ENCODE measurements at places on chromosomes 2 and 18. TPM values are rescaled to one million over a fixed set of nuclear protein-coding genes. Genes with fewer than 3 reads are reported as not detected.
A peak's percentile ranks its signal among the peaks of the same experiment; 100 is the strongest.

KHK gene
- total RNA-seq = 0.63 TPM

AGPS gene
- 66.7 TPM for total RNA-seq

DNA sequence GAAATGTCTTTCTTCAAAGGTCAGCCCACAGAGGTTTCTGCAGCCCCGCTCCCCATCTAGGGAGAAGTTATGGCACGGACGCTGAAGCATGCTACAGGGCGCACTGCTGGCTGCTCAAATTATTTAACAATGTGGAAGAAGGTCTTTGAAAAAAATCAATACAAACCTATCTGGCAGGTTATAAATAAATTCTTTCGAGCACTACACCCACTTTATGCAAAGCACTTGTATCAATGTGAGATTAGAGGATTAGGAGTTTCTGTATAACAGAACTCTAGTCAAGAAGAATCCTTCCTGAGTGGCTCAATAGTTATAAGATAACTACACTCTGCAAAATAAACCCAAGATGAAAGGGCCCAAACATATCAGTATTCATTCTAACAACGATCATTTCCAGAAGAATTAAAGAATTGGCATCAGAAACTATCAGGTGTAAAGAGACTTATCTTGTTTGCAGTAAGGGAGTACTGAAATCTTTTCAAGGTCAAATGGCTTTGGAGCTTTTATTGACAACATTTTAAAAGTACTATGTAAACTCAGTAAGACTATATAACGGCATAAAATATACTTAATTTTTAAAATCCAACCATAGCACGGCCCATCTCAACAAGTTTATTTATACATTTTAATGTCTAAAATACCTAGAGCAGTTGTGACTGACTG is 103.0 kb upstream of the DNMT3A start:
- DNase-seq = no peak

- DNase-seq = no peak
These were observed 91.0 kb downstream of the TMEM185B start for GRCh38 chr2:120132190-120132589.

DNA sequence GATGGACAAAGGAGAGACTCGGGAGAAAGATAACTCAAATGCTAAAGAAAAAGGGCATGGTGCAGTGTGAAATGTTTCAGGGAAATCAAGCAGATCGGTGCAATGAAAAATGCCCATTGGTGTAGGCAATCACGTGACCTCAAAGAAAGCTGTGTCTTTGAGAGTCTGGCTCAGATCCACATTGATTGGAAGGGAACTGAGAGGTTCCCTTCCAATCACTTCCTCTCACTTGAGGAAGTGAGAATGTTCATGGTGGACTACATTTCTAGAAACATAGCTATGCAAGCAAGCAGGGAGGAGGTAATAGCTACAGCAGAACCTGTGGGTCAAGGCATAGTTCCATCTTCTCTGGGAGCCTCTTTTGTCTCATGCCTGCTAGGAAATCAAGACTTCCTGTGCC is 187.4 kb downstream of the LPIN1 start:
- DNase-seq = no peak

DNA sequence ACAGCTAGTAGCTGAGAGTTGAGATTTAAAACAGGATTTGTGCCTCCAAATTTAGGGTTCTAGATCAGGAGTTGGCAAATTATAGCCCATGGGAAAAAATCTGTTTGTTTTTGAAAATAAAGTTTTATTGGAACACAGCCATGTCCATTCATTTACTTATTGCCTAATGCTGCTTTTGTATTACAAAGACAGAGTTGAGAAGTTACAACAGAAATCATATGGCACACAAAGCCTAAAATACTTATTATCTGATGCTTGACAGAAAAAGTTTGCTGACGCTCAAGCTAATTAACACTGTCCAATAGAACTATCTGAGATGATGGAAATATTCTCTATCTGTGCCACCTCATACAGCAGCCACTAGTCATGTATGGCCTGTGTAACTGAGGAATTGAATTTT is 229.1 kb upstream of the RASGRP3 start:
- DNase-seq = no peak

DNA sequence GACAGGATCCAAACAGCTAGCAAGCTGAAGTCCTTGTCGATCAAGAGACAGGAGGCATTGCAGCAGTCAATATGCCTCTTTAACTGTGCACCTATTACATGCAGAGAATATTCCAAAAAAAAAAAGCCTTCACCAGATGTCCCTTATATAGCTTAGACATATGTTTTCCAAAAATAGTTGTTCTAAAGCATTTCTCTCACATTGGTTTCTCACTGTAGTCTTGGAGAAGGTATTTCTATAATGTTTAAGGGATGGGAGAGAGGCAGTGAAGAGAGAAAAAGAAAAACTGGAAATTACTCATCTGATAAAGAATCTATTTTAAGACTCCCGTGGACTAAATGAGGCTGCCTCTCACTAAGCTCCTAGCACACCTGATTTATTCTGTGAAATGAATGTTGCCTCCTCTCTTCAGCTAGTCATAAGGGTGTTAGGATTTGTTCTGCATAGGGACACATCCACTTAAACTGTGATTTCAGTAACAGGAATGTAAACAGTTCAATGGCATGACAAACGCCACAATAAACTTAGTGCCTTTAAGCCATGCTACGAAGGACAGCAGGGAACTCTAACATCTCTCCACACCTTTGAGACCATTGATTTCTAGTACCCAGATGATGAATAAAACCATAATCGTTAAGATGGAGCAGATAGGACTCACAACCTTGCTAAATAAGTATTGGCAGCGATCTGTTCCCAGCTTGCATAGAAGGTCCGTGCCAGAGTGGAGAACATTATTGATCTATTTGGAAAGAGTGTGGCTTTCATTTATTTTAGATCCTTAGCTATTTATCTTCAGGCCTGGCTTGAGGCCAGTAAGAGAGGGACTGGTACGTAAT is 98.6 kb upstream of the NCK2 start:
- no peak for DNase-seq

GRCh38 chr2:157777427-157777826 is 98.7 kb downstream of the ACVR1 start:
- peak; percentile 59 for DNase-seq

DNA sequence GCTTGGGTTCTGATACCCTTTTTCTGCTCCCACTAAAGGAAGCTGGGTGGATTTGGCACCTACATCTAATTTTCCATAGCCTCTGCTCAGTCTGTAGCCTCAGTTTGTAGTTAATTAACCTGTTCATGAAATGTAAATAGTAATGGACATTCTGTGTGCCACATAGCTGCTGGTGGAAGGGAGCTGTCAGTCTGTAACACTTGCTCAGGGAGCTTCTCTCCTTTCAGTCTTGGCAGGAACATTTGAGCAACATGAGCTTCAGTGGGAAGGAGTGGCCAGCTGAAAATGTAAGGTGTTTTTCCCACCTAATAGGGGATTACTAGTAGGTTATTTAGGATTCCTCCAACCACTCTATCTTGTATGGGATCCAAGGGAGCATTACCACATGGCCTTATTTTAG is 203.4 kb downstream of the ASXL3 start:
- DNase-seq = no peak

- no peak for DNase-seq
These were observed 204.1 kb upstream of the HAAO start for GRCh38 chr2:42996528-42996927.

GRCh38 chr18:59159986-59160385 is 20.3 kb downstream of the SEC11C start:
- DNase-seq = no peak

DNA sequence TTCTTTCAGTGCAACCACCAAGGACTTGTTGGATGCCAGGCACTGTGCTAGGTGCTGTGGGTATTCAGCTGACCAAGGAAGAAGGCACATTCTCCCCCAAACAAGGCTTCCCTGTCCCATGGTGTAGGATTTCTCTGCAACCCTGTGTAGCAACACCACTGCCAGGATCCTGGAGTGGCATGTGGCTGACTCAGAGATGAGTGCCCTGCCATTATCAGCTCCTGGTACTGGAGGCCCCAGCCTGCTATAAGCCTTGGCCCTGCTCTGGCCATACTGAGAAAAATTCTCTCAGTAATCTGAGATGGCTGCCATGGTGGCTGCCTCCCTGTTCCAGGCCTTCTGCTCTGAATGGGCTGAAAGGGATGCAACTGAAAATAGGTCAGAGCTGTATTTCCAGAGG is 4.3 kb downstream of the SMYD5 start:
- no peak for DNase-seq

ACKR3 gene
- total RNA-seq = 87.5 TPM

DNA sequence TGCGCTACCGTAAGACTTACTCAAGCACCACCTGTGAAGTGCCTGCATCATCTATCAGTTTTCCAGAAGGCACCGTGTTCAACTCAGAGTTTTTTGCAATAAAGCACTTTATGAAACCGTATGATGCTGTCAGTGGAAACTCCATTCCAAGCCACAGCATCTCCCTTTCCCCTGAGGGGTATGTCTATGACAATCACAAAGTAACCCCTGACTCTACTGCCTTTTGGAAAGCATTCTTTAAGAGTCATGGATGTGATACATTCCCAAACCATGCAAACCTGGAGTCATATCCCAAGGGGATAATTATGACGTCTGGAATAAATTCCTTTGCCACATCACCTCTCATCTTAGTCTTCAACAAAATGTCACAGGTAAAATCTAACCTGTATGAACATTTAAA is 39.2 kb downstream of the UNC50 start:
- no peak for DNase-seq

GRCh38 chr2:107001964-107002696 is 116.2 kb upstream of the ST6GAL2 start:
- DNase-seq = no peak

TRIB2 gene
- total RNA-seq = 67.9 TPM

- DNase-seq = no peak
These were observed 132.6 kb downstream of the ACTR3 start for GRCh38 chr2:114022360-114023085.

GRCh38 chr2:172790404-172790803 is 54.8 kb downstream of the RAPGEF4 start:
- no peak for DNase-seq

- peak; percentile 66 for DNase-seq
These were observed 362.2 kb upstream of the NXPH2 start for GRCh38 chr2:139142252-139142880.

DNA sequence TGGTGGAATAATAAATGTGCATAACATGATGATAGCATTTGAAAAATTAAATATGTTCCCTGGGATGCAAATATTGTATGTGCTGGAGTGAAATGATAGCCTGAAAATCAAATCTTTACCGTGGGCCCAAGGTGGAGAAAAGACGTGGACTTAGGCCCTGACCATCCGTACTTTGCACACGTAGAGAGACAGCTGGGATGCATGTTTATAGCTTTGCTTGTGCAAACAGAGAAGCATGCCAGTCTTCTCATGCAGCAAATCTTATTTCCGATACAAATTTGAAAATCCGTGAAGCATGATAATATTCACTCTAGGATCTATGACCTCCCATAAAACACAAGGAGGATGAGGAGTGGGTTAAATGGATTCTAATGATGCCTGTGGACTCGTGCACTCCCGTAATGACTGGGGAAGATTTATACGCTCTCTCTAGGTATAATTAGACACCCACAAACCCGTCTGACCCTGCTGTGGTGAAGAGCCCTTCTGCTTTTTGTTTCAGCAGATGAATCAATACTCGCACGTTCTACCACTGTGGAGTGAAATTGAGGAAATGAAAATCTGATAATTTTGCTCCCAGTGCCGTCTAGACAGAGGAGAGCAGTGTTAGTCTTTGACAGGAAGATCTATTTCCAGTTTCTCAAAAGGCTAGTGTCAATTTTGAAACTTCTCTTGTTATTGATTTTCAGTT is 810.3 kb upstream of the SALL3 start:
- DNase-seq = no peak

GRCh38 chr2:39059366-39059952 is 61.4 kb downstream of the SOS1 start:
- no peak for DNase-seq

DNA sequence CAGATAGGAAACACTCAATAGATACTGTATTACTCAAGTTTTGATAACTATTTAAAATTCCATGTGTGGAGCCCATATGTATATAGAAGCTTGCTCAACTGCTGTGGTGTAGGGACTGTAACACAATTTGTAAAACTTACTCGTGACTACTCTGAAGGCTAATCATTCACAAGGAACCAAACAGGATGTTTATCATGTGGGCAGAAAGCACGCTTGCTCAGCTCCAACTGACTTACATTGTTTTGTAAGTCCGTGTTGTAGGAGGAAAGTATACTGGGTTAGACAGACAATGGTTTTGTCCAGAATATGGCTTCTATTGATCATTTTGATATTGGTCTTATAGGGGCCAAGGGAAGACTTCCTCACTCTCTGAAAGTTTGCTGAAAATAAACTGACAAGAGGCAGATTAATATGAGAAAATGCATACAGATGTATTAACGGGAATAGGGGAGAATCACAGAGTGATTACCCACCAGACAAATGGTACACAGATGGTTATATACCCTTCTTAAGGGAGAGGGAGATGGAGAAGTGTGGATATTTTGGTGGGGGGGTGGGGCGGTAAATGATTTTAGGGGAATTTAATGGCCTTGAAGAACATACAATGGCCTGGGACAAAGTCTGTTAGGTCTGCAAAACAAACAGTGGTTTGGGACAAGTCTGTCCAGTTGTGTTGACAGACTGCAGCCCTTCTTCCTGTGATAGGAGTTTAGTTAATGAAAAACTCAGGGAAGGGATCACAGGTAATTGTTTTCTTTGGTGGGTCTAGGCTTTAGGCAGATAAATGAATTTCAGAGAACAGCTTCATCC is 259.3 kb upstream of the SP5 start:
- no peak for DNase-seq

TCF4 gene
- total RNA-seq = 37.3 TPM

DNA sequence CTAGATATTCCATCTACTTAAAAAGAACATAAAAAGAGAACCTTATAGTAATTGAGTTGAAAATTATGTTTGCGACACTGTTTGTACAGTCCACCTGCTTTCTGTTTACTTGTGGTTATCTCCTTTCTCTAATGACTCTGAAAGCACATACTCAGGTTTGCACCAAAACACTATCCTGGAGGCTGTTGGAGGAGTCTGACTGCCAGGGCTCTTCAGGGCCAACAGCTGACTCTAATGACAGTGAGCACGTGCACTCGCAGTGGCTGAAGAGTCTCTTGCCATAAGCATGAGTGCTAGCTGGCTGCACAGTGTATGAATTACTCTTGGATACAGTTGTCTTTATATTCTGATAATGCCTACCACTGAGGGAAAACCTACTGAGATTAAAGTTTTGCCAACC is 16.7 kb upstream of the GLS start:
- DNase-seq = peak; percentile 81

DNA sequence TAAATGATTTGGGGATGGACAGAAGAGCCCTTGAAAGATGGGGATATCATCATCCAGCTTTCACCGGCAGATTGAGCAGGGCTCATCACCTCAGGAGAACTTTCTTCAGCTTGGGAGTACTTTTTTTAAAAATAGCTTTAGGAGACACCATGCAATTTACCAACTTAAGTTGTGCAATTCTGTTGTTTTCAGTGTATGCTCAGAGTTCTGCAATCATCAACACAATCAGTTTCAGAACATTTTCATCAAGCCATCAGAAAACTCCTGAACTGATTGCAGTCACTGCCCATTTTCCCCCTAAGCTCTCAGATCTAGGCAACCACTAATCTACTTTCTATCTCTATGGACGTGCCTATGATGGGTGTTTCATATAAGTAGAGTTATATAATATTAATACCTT is 117.7 kb downstream of the CRIM1 start:
- no peak for DNase-seq

RNU2-63P gene
- total RNA-seq = not detected

GRCh38 chr2:167758292-167758691 is 489.1 kb downstream of the STK39 start:
- no peak for DNase-seq

Measured in SJCRH30 (cell line).